Uterine smooth muscle cell (primary cell): ENCODE measurements at places on chromosomes 2 and 18. TPM values are rescaled to one million over a fixed set of nuclear protein-coding genes. Genes with fewer than 3 reads are reported as not detected.

The GYPC gene
- 81.0 and 82.4 TPM in 2 replicates for total RNA-seq

The TRIM43 gene
- total RNA-seq: not detected in 2 replicates

The CHRNA1 gene
- not detected in 2 replicates for total RNA-seq

The DSC3 gene
- total RNA-seq: 0.12 and 0.22 TPM in 2 replicates

The HS6ST1 gene
- total RNA-seq: 7.9 and 11.9 TPM in 2 replicates

The SH3RF3 gene
- 2.1 and 4.7 TPM in 2 replicates for total RNA-seq

The CAVIN2 gene
- 1.2 and 4.4 TPM in 2 replicates for total RNA-seq
